ENCODE measurements at places on chromosomes 13 and 19.
A peak's percentile ranks its signal among the peaks of the same experiment; 100 is the strongest.

- DNase-seq, result no peak
Measured at GRCh38 chr19:5821521-5822180, 16.8 kb downstream of the NRTN start.

DNA sequence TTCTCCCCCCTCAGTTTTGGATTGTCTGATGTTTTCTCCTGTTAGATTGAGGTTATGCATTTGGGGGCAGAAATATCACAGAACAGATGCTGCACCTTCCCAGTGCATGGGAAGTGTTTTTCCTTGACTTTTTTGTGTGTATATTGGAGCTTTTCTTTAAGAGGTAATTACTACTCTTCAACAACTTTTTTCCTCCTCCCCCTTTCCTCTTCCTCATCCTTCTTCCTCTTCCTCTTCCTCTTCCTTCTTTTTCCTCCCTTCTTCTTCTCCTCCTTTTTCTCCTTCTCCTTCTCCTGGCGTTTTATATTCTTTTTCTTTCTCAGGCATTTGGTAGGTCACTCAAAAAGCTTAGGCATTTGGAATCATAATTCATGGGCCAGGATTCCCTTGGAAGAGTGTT, 18.1 kb upstream of the SPATA13 start:
- DNase-seq, result no peak

DNA sequence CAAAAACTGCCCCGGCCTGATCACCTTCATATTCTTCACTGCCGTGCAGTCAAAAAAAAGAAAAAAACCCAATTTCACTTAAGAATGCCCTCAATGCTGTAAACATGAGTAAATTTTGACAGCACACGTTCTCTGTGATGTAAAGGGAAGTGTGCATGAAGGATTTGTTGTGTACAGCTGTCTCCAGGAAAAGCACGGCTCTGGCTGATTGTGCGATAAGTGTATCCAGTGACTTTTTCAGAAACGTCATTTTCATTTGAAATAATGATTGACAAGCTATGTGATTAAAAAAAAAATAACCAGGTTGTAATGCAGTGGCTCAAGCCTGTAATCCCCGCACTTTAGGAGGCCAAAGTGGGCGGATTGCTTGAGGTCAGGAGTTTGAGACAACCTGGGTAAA, 39.6 kb downstream of the ANKRD10 start:
- DNase-seq, result no peak

- DNase-seq, result peak; percentile 21
Measured at GRCh38 chr19:53866865-53867224, 838 bp upstream of the MYADM start.

DNA sequence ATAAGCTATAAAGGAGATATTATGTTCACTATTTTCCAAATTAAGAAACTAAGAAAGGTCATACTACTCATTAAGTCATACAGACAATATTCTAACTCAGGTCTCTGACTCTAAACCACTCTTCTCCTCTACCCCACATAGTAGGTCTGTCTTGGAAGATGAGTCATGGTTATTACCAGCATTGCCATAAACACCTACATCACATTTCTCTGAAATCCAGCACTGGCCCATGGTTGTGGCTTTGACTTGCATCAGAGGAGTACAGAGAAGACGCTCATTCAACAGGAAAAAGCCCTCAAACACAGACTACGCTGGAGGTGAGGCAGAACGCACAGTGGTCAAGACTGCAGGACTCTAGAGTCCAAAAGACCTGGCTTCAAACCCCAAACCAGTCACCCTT, 476.8 kb downstream of the COG6 start:
- DNase-seq, result no peak

DNA sequence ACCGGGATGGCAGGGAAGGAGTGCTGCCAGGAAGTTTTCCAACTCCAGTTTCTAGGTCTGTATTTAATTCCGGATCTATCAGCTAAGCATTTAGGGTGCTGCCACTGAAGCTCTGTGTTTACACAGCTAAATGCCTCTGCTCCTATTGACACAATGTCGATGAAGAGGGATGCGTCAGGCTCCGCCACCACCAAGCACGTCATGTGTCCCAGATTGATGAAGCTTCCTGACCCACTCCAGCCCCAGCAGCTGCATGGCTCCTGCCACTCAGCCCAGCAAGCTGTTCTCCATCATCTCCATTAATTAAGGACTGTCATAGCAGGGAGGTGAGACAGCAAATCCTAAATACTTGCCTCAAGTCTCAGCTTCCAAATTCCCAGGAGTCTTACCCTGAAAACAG, 435.2 kb upstream of the ZNF507 start:
- no peak for DNase-seq

DNA sequence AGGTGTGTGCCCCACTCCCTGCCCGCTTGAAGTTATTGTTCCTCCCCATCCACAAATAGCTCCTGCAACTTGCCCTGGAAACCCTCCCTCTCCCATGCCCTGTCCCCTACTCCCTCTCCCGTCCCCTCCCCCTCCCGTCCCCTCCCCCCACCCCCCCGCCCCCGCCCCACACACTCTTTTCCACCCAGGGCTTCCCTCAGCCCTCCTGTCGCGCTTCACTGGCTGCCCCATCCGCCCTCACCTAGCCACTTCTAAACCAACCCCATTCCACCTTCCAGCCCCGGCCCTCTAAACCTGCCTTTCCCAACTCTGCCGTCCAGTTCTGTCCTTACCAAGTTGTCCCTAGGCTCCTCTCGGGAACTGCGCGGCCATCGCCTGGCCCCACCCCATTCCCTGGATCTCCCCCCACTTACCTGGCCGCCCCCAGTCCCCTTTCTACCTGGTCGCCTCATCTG, 993 bp downstream of the RGL3 start:
- no peak for DNase-seq

- DNase-seq, result no peak
Measured at GRCh38 chr13:86681223-86681622, 882.0 kb upstream of the SLITRK6 start.

DNA sequence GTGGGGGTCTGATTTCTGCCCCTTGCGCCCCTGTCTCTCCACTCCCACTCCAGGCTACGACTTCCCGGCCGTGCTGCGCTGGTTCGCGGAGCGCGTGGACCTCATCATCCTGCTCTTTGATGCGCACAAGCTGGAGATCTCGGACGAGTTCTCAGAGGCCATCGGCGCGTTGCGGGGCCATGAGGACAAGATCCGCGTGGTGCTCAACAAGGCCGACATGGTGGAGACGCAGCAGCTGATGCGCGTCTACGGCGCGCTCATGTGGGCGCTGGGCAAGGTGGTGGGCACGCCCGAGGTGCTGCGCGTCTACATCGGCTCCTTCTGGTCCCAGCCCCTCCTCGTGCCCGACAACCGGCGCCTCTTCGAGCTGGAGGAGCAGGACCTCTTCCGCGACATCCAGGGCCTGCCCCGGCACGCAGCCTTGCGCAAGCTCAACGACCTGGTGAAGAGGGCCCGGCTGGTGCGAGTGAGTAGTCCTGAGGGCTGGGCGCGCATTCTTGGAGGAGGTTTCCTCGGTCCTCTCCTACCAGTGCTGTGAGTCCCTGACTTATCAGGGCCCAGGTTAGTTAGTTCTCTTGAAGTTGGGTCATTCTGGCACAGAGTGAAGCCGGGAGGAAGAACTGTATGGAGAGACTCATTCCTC, 12.7 kb downstream of the EHD2 start:
- DNase-seq, result no peak

DNA sequence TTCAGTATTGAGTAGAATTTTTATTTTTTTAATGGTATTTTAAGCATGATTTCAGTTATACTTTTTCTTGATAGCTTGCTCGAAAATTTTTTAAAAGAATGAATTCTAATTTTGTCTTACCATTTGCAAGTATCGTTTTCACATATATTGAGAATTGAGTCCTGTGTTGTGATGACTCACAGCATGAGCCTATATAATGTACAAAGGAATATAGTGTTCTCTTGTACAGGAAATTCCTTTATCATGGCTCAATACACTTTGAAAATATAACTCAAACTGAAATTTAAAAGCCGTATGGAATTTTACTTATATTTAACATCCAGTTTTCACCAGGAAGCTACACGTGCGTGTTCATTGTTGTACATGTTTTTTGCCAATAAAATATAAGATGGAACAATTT, 161.1 kb upstream of the TMTC4 start:
- no peak for DNase-seq
